ENCODE measurements at places on chromosomes 1 and 21.

GRCh38 chr1:192729500-192729899, 79.3 kb upstream of the RGS2 start:
- no peak for DNase-seq

- DNase-seq: no peak
These were observed 25.5 kb downstream of the CDC14A start for GRCh38 chr1:100377590-100378361.

DNA sequence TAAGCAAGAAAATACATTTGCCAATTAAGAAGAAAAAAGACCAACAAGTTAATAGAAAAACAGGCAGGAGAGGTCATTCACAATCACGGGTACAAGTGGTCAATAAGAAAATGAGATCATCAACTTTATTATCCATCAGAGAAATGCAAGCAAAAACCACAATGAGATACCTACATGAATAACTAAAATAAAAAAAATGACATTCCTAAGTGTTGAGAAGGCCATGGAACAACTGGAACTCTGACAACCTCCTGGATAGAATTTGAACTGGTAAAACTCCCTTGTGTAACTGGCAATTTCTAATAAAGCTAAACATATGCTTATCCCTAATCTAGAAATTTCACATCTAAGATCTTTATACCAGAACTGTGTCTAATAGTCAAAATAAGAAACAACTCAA, 135.4 kb upstream of the BACE2 start:
- DNase-seq: no peak

GRCh38 chr1:107997866-107998265, 32.9 kb upstream of the VAV3 start:
- no peak for DNase-seq

DNA sequence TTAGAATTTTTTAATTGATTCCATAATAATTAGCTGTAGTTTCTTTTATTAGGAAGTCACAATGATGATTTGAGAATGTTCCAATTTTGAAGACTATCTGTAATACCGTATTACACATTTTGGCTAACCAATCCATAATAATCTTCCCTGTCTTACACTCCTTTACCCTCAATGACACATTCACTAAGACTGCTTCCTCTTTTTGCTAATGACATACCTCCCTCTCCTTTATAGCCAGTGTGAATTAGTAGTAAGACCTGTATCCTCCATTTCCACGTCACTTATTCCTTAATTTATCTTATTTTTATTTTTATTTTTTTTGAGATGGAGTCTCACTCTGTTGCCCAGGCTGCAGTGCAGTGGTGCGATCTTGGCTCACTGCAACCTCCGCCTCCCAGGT, 10.1 kb downstream of the KDM1A start:
- DNase-seq: no peak

DNA sequence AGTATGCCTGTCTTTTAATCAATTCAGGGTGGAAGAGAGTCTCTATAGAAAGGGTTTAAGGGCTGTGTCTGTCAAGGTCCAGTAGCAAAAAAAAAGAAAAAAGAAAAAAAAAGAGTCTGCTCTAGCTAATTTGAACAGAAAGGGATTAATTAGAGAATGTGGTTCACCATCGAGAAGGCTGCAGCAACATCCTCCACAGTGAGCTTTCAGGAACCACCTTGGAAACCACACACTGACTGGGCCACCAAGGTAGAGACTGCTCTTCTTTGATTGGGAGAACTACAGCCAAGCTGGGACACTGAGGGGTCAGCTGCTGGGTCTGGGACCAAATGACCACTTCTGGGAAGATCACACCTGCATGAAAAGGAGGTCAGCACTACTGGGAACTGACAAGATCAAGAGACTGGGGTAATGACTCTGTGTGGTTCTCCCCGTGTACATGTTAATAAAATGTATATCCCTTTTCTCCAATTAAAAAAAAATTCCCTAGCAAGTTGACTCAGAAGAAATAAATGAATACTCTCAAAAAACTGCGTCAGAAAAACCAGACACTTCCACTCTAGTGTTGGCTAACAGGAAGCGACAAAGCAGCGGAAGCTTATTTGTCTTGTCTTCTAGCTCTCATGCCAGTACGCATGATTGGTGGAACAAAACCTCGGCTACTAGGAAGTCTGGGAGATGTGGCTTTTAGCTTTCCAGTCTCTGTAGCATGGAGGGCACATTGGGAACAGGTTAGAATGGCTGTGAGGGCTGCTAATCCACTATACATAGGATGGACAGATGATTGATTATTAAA, 60.0 kb upstream of the IVNS1ABP start:
- no peak for DNase-seq

DNA sequence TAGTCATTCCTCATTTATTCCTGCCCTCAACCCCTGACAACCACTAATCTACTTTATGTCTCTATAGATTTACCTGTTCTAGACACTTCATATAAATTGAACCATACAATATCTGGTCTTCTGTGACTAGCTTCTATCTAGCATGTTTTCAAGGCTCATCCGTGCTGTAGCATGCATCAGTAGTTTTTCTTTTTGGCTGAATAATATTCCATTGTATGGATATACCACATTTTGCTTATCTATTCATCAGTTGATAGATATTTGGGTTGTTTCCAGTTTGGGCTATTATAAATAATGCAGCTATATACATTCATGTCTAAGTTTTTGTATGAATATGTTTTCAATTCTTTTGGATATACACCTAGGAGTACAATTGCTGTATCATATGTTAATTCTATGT, 101.5 kb downstream of the HFM1 start:
- DNase-seq: no peak

DNA sequence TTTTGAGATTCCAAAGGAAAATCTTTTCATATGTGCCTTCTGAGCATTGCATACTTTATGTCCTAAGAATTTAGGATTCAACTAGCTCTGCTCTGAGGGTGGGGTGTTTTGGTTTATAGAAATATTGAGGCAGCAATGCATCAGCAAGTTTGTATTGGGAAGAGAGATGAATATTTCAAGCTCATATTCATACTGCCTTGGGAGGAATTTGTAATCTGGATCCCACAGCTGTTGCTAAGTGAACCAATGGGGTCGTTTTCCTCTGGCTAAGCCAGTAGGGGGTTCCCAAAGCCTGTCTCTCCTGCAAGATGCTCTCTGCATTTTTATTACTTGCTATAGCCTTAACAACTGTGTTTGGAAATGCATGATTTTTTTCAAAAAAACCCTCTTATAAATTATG, 130.6 kb downstream of the SNX7 start:
- no peak for DNase-seq

Measured in stimulated activated CD4-positive, alpha-beta T cell treated with anti-CD3 and anti-CD28 coated beads, Interleukin-1b, Interleukin-23, amount 100 ng/mL, for 1 hour (primary cell).